DMS53 (cell line): ENCODE measurements at places on chromosomes 6 and 20.

DNA sequence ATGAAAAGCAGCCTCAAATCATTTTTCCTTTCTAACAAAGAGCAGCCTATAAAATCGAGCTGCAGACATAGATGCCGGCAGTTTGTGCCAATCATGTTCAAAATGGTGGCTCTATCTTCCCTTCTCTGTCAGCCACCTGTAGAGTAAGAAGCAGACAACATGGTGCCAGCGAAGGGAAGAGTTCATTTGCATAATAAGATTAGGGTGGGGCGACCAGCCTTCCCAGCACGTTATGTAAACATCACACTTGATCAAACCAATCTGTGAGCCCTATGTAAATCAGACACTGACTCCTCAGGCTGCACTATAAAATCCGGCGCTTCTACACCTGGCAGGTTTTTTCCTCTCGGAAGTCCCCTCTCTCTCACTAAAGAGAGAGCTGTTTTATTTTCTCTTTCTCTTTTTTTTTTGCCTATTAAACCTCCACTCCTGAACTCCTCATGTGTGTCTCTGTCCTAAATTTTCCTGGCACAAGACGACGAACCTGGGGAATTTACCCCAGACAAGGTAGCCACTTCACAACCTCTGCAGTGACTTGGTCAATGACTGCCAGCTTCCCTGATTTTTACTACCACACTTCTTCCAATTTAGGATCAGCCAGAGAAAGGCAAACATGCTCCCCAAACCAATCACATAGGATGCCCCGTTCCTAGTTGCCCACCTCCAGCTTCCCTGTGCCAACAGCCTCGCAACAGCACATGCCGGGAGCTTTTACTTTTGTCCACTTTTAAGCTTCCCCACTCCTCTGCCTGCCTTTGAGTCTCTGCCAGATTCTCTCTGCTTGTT, 12.9 kb downstream of the TPMT start:
- no peak for DNase-seq

DNA sequence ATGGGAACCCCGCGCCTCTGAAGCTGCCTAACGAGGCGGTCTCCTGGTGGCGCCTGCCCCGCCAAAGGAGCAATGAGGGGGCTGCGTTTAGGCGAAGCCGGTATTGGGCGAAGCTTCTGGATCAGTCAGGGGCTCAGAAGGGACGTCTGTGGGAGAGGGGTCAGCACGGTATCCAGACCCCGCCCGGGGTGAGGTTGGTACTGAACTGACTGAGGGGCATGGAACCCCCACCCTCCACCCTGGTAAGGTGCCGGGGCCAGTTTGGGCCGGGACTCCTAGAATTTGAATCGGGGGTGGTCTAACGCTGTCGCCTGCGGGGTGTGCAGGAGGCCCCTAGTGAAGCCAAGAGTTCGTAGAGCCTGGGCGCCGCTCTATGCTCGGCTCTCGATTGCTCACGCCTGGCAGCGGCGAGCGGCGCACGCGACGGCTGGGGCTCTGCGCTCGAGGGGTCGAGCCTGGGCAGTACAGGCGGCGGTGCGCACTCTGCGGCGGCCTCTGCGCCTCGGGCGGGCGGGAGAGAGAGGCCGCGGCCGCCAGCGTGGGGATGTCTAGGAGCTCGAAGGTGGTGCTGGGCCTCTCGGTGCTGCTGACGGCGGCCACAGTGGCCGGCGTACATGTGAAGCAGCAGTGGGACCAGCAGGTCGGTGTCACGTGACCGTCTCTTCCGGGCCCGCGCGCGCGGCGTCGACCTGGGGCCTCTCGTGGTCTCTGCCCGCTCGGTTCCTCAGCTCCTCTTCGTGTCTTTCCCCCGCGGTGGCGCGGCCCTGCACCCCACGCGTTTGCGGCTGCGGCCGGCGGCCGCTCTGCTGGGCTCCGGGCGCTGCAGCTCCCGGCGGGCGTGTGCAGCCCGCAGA, at the start of the genes KAT14 and PET117:
KAT14 (plus strand) TSS at position 452 of the 854 bp plus-strand sequence. CDS start 4,798 bp downstream, outside the sequence.
PET117 (plus strand) TSS at position 452 of the 854 bp plus-strand sequence; CDS start at position 545, 93 bp downstream.
- DNase-seq = peak; percentile 97

- no peak for DNase-seq
These were observed 19.9 kb downstream of the HLA-DPB1 start for GRCh38 chr6:33095681-33096080.

GRCh38 chr6:143322386-143322785, 128.1 kb downstream of the ADAT2 start:
- DNase-seq = no peak
